Motor neuron (in vitro differentiated cells): ENCODE measurements at places on chromosomes 12 and 14.
A peak's percentile ranks its signal among the peaks of the same experiment; 100 is the strongest.

DNA sequence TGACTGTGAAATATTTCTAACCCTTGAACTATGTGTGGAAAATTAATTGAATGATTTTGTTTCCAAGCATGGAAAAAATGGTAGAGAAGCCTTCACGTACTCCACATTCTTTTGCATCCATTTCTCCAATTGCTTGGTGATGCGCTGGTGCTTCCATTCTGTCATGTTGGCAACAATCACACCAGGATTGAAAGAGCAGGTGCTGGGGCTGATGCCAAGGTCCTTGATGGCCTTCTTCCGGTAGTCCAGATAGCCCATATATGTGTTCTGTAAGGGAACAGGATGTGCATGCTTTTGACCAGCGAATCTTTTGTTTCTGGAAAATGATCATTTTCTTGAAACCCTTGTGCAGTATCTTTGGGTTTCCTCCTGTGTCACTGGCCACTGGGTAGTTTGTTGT, 28.6 kb downstream of the TDG start:
- no peak for ATAC-seq

DNA sequence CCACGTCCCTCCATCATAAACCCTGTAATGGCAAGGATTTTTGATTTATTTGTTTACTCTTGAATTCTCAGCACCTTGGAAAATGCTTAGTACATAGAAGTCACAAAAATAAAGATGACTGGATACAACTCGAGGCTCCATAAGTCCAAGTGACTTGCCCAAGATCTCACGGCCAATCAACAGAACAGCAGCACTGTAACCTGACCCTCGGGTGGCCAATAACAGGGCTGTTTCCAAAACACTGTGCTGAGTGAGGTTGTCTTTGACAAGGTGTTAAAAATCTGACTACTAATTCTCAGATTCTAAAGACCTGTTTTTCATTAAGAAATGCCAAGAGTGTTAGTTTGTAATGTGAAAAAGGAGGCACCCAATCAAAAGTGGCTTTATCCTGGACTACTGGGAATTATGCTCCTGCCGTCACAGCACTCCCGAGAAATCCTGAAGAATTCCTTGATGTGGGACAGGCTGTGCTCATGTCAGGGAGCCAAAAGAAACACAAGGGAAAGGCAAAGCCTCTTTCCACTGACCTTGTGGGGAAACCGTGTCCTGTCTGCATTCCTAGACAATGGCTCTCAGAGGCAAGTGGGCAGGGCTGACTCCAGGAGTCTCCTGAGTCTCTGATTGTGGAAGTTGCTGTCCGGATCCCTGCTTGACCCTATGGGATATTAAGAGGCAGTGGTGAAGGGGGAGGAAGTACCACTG, 204.7 kb upstream of the PELI2 start:
- ATAC-seq: no peak

DNA sequence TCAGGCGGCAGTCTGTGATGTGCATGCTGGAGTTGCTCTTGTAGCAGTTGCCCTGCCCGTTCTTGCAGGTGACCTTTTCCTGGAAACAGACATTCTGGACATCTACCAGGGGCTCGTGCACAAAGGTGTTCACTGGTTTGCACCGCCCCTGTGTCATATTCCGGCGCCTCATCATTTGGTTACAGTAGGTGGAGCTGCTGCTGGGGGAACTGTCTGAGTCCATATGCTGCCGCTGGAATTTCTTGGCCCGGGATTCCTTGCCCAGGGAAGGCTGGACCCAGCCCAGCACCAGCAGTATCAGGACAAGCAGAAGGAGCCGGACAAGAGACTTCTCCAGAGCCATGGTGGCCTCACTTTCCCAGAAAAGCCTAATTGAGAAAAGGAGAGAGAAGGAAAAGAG, 918 bp downstream of the RNASE1 start:
- ATAC-seq: no peak

- ATAC-seq: no peak
These were observed 513 bp downstream of the CCNK start for GRCh38 chr14:99481745-99482099.

GRCh38 chr14:68269136-68269927, 449.8 kb downstream of the RAD51B start:
- ATAC-seq: no peak

GRCh38 chr14:68606176-68606575, 186.7 kb downstream of the ZFP36L1 start:
- no peak for ATAC-seq

GRCh38 chr12:132623072-132623869, 4.7 kb downstream of the P2RX2 start:
- no peak for ATAC-seq

DNA sequence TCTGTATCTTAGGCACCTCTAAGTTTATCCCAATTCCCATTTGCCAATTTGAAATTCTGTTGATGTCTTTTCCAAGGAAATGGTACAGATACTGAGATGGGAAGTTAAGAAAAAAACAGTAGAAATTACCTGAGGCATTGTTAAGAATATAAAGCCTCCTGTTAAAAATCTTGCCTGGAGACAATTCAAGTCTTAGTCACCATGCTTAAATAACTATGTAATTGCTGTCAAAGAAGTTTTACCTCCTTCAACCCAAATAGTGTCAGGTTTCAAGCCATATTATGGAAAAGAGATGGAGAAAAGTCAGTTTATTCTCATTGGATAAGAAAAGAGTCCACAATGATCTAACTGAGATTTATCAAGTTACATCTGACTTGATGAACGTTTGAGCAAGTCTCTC, 974.7 kb downstream of the GALC start:
- ATAC-seq: no peak

DNA sequence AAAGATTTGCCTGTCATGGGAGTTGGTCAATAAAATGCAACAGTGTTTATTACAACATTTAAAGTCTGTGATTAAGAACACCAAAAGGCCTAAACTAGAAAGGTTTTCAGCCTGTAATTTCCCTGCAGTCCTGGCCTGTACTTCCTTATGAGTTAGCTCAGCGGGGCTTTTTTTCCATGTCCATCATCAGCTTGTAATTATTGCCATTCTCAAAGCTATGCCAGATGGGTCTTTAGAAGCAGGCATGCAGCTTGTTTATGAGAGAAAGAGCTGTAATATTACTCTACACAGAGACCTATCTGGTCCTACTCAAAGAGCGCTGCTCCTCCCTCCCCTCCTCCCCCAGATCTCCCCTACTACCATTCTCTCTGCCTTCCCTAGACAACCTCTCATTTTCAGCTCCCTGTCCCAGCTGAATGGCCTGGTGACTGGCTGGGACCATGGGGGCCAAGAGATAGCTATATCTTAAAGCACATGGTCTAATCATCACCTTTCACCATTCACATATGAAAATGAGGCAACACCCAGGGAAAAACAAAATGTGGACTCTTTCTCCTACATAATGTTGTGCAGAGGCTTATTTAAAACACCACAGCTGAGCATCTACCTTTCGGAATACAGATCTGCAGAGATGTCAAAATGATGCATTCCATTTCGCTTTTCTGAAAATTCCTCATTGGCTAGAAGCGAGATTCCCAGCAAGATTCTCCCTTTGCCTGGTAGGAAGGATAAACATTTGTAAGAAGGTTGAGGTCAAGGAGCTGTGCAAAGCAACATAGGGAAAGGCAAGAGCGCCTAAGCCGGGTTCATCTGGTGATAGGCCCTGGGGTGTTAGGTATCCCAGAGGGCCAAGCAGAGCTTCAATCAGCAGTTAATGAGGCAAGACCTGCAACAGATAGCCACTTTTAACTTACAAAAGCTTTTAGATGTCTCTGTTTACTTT, 209.7 kb upstream of the CDKN3 start:
- ATAC-seq: peak; percentile 38

GRCh38 chr14:23376482-23377197, at the start of gene CMTM5:
Gene CMTM5 (plus strand): TSS chr14:23377046. CDS start chr14:23377252, 206 bp downstream.
- no peak for ATAC-seq

- ATAC-seq: peak; percentile 91
These were observed 417.3 kb downstream of the SNAPC1 start for GRCh38 chr14:62179367-62180018.

DNA sequence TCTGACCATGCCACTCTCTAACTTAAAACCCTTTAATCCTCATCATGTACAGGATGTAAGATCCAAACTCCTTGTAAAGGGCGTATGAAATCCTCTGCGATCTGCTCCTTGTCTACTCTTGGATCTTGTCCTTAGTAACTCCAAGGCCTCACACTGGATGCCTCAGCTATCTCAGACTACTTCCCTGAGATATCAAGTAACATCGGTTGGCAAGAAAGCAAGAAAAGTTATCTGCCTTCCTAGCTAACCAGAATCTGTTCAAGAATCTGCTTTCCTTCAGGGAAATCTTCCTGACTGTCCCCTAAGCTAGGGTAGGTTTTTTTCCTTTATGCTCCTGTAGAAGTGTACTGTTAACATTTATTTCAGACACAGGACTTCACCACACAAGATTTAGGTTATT, 82.6 kb downstream of the TAOK3 start:
- ATAC-seq: no peak

- ATAC-seq: peak; percentile 13
These were observed 1.4 kb upstream of the HMGA2 start for GRCh38 chr12:65822732-65823512.

DNA sequence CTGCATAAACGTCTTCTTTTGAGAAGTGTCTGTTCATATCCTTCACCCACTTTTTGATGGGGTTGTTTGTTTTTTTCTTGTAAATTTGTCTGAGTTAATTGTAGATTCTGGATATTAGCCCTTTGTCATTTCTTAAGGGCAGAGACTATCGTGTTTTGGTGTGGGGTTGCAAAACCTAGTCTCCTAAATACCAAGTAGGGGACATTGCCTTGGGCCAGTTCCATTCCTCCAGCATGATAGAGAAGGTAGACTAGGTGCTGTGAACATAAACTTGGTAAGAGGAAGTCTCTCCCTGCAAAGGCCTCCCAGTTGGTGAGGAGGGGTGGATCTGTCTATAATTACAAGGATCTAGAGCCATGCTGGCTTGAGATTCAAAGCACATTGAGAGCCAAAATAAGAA, 390.7 kb downstream of the VRK1 start:
- no peak for ATAC-seq

- no peak for ATAC-seq
These were observed 55.1 kb upstream of the E2F7 start for GRCh38 chr12:77120156-77121085.

DNA sequence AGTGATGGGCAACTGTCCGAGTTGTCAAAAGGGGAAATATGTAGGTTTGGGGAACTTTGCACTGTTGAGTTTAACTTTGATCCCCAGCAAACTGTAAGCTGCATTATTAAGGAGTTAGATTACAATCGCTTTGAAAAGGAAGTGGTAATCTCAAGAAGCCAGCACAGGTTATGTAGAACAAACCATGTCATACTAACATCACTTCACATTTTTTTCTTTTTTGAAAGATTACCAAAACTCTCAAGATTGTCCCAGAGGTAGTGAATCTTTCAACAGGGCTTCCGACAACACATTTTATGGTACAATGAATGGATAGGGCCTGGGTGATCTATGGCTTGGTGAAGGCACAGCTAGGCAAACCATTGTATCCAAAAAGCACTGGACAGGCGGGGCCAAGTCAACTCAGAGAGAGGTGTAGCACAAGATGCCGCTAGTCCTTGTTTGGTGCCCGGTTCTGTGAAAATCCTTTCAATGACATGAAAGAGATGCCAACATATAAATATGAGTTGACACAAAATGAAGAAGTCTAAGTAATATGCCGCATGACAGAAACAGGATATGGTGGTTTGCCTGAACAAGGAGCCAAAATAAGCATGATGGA, 24.3 kb upstream of the PARP11 start:
- ATAC-seq: no peak

DNA sequence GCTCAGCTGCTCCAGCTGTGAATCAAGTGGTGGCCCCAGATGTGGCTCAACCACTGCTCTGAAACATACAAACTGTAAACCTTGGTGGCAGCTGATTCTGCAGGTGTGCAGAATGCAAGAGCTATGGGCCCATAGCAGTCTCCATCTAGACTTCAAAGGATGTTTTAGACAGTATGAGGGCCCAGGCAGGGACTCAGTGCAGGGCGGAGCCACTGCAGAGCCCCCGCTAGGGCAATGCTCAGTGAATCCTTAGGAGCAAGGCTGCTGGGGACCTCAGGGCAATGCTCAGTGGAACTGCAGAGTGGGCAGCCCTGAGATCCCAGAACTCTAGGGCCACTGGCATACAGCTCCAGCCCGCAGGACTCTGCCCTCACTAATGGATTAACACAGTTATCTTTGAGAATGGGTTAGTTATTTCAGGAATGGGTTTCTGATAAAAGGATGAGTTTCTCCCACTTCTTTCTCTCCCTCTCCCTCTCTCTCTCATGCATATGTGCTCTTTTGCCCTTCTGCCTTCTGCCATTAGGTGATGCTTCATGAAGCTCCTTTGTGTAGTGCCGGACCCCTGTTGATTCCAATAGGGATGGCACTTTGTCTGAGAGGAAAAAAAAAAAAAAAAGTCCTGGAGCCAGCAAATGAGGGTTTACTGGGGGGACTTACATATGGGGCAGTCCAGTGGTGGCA, 48.4 kb upstream of the JDP2 start:
- no peak for ATAC-seq

DNA sequence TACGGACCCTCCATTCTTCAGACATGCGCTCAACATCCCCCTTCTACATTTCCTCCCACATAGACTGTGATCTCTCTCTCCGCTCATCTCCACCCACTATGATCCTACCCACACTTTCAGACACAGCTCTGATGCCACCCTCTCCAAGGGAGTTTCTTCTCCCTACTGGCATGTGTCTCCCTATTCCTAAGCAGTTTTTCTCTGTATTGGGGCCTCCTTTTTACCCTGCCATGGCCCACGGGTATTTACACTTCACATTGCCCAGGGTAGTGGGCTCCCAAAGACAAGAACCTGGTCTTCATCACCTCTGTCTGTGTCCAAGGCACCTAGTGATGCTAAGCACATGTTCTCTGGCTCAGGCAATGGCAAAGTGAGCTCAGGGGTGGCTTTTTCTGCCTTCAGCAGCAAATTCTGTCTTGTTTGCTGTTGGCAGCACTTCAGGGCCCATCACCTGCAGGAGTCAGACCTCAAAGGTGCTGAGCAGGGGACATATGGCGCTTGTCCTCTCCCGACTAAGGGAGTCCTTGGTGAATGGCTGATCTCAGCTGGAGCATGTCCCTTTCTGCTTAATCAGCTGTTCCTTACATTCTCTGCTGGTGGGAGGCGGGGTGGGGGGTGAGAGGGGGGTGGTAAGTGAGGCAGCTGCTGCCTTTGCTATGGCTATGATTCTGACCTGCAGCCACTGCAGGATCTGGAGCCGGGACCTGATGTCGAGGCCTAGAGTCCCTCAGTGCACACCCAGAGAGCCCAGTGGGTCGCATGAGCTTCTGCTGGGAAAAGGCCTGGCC, 256.8 kb downstream of the PCNX1 start:
- ATAC-seq: no peak

GRCh38 chr12:18556161-18556560, 181.7 kb downstream of the PLCZ1 start:
- no peak for ATAC-seq

- peak; percentile 74 for ATAC-seq
These were observed 42.5 kb downstream of the SMIM41 start for GRCh38 chr12:52121824-52122539.

DNA sequence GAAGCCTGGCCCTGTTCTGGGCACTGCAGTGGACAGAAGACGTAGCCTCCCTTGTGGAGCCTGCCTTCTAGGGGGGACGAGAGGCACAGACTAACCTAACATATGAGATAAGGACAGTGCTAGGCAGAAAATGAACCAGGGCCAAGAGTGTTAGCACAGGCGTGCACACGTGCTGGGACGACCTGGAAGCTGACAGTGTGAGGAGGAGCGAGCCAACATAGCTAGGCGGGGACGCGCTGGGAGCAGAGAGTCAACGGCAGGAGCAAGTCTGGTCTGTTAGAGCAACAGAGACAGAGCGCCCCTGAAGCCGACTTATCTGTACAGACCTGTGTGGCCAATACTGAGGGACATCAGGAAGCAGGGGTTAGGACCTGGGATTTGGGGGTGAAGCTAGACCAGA, 8.0 kb downstream of the PXMP2 start:
- no peak for ATAC-seq
